ENCODE measurements at places on chromosomes 2 and 18.
A peak's percentile ranks its signal among the peaks of the same experiment; 100 is the strongest.

DNA sequence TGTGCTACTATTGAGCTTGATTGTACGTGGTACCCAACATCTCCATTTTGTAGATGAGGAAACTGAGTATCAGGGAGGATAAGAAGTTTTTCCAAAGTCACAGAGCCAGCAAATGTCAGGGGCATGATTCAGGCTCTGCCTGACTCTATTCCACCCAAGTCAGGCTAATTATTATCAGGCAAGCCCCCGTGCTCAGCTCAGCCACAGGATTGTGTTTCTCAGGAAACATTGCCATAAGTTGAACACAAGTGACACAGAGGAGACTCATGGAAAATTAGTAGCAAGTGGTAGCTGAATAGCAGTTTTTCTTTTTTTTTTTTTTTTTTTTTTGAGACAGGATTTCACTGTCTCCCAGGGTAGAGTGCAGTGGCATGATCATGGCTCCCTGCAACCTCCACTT is 260.5 kb downstream of the C1D start:
- no peak for DNase-seq

GRCh38 chr2:211248841-211249240 is 692.4 kb downstream of the CPS1 start:
- DNase-seq, result no peak

DNA sequence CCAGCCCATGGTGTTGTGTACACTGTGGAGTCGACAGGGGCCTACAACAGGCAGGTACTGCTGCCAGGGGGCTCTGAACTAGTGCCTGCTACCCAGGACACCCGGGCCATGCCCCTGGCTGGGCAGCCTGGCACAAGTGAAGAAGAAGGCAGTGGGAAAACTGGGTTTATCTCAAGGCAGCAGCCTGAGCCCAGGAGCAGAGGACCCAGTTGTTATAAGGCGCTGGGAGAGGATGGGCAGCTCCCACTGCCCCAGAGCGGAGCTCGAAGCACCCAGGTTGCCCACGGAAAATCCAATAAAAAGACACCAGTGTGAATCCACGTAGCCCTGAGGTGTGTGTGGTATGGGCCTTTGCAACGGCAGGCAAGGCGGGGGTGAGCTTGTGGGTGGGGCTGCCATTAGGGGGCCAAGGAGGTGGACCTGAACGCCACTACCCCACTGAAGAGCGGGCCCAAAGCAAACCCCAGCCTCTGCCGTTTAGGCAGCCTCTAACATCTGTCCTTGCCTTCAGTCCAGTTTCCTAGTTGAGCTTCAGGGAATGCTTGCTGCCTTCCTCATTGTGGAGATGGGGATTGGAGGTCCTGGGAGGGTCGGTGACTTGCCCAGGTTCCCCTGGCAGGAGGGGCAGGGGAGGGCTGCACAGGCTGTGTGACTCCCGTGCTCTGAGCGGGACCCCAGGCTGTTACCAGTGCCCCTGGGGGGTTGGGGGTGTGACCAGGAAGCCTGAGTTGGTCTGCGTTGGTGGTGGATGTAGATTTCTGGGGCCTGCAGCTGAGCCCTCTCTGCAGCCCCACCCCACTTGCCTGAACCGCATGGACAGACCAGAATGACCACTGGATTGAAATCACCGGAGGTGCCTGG is 16.0 kb downstream of the ARID5A start:
- DNase-seq, result no peak

DNA sequence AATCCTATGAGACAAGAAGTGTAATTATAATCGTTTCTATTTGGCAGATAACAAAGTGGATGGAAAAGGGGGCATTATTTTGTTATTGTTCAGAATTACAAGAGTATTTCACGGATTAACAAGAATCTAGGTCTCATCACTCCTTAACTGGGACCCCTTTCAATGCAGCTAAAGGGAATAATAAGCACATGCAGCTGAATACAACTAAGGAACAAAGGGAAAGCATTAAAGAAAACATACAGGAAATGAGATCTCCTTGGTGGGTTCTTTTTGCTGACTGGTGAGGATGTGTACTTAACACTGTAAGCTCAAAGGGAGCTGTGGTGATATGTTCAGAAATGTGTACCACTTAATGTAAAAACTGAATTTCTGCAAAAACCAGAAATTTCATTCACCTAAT is 140.5 kb upstream of the WDSUB1 start:
- no peak for DNase-seq

DNA sequence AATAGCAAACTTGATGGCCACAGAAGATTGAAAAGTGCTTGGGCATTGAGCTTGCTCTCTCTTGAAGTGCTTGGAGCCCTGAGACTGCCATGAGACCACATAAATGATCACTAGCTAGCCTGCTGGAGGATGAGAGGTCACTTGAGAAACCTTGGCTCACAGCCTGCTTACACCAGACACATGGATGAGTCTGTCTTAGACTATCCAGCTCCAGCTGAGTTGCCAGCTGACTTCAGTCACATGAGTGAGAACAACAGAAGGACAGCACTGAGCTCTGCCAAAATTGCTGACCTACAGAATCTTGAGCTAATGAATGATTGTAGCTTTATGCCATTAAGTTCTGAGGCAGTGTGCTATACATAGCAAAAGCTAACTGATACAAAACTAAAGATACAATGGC is 18.1 kb downstream of the NABP1 start:
- no peak for DNase-seq

GRCh38 chr18:14997357-14997756 is 249.4 kb downstream of the ANKRD30B start:
- no peak for DNase-seq

- no peak for DNase-seq
Measured at GRCh38 chr2:159953136-159953823, 109.1 kb downstream of the PLA2R1 start.

- DNase-seq, result no peak
Measured at GRCh38 chr2:121567957-121568409, 37.3 kb downstream of the RNU4ATAC start.

- no peak for DNase-seq
Measured at GRCh38 chr2:34627003-34627402, 1027.9 kb upstream of the FAM98A start.

- no peak for DNase-seq
Measured at GRCh38 chr2:98929920-98930319, 6.1 kb downstream of the CRACDL start.

DNA sequence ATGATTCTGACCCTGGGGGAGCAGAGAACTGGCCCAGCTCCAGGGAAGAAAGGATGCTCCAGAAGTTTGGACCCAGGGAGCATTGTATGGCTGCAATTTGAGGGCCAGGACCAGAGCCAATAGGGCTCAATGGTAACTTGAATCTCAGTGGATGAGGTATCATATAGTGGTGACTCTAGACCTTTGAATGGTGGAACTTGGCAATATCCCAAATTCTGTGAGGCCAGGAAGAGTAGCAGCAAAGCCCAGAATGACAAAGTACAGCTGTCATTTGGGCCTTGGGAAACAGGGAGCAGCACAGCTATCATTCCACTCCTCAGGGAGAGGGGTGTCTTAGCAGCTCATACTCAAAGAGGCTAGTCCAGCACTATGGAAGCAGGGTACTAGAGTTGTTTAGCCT is 332.9 kb upstream of the RBMS1 start:
- no peak for DNase-seq

DNA sequence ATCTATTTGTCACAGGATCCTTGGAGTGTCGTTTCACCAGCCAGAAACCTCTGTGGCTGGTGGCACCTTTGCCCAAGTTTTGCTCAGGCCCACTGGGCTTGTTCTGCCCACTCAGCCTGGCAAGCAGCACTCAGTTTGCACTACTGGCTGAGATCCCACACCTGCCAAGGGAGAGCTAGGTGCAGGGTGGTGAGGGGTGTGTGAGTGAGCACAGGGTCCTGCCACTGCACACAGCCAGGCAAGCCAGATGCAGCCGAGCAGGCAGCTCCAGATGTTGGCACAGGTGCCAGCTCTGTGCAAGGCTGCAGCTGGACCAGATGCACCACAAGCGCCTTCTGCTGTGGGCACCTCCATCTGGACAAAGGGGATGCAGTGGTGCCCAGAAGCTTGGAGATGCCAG is 281.7 kb upstream of the UBE2E3 start:
- no peak for DNase-seq

DNA sequence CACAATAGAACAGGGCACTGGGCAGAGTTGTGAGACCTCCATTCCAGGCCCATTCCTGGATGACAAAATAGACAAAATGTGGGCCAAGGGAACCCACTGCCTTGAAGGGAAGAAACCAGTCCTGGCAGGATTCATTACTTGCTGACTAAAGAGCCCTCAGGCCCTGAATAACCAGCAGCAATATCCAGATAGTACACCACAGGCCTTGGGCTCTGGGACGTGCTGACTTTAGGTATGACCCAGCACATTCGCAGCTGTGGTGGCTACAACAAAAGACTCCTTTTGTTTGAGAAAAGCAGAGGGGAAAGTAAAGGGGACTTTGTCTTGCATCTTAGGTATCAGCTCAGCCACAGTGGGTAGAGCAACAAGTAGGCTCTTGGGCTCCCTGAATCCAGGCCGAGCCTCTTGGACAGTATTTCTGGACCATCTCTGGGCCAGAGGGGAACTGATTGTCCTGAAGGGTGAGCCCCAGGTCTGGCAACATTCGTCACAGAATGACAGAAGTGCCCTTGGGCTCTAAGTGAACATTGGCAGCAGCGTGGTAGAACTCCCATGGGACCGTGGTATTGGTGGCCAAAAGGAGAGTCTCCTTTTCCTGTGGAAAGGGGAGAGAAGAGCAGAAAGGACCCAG is 89.9 kb upstream of the CD226 start:
- no peak for DNase-seq

- DNase-seq, result no peak
Measured at GRCh38 chr2:128715360-128715759, 396.7 kb upstream of the HS6ST1 start.

GRCh38 chr18:75141166-75141565 is 67.8 kb downstream of the PTGR3 start:
- no peak for DNase-seq

DNA sequence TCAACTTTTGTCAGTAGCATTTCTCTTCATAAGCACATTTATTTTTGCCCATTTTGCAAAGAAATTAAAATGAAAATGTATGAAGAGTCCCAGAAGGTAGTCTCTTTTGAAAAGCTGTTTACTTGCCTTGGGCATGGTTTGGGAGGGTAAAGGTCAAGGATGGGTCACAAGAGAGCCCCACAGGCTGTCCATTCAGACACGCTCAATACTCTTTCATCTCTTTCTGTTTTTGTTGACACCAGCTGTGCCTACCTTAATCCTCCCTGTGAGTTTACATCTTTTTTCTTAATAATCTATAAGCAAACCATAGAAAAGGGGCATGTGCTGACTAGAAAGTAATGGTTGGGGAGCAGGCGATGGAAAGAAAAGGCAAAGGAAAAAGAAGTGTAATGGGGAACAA is 49.6 kb upstream of the KLF7 start:
- DNase-seq, result no peak

DNA sequence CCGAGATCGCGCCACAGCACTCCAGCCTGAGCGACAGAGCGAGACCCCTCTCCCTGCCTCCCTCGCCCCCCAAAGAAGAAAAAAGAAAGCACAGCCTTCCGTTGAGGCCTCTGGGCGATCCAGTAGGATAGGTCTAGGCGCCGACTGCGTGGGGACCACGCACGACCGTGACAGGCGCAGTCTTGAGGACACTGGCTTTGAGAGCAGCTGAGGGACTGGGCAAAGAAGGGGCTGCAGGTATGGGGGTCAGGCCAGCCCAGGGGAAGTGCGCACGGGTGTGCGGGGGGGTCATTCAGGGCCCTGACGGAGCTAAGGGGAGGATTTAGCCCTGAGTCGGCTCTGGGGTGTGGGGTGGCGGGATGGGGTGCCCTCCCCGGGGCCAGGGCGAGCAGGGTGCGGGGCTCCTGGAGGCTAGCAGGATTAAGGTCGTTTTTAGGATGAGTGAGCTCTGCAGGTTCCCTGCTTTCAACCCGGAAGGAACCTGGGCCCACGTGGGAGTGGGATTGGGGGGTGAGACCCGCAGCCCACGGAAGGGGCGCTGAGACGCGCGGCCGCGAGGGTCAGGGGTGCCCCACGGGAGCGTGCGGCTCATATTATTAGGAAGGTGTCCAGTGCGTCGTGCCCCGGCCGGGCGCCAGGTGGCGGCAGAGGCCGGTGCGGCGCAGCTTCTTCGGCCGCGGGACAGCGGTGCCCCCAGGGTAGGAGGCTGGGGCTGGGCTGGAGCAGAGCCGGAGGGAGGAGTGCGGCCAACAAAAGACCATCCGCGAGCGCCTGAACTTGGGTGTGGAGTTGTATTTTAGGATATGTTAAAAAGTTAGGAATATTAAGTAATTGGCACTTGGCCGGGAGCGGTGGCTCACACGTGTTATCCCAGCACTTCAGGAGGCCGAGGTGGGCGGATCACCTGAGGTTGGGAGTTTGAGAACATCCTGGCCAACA is 20.5 kb upstream of the ZNF236 start:
- peak; percentile 18 for DNase-seq

GRCh38 chr2:64609227-64609941 is 44.3 kb downstream of the SERTAD2 start:
- DNase-seq, result peak; percentile 31

DNA sequence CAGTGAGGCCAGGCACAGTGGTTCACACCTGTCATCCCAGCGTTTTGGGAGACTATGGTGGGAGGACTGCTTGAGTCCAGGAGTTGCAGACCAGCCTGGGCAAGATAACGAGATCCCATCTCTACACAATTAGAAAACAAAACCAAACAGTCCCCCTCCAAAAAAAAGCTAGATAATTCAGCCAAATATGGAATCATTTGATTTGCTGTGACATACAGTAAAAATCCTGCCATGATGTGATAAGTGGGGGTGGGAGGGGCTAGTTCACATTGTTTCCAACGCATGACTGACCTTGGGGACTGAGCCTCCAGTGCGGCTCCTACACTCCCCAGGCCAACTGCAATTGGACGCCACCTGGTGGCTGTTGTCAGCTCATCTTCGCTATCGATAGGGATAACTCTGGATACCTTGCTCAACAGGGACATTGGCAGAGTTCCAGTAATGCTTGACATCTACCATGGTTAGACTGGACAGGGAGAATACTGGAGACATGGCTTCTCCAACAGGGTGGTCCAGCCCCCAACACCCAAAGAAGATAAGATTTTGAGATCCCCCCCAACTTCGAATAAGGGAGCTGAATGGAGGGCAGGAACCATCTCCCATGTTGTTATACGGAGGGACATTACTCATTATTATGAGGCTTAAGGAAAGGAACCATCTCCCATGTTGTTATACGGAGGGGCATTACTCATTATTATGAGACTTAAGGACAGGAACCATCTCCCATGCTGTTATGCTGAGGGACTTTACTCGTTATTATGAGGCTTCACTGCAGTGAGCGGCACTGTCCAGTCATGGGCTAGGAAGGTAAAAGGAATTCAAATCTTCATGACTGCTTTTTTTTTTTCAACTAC is 135.9 kb downstream of the TGIF1 start:
- DNase-seq, result peak; percentile 48

GRCh38 chr2:106565599-106565998 is 78.4 kb downstream of the CD8B2 start:
- no peak for DNase-seq

DNA sequence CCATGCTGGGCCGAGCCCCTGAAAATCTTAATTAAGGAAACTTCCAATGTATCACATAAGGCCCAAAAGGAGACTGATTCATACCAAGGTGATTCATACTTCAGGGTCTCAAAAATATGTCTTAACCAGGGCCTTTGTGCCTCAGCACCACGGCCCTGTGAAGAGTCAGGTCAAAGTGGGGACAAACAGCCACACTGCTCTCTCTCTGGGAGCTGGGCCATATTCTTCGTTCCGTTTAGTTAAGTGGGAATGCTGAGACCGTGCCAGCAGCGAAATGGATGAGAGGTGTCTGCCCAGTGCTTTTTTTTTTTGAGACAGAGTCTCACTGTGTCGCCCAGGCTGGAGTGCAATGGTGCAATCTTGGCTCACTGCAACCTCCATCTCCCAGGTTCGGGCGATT is 9.3 kb upstream of the PTMA start:
- DNase-seq, result no peak

GRCh38 chr2:132681766-132682165 is 11.8 kb upstream of the LYPD1 start:
- DNase-seq, result no peak
